ENCODE measurements at places on chromosomes 16 and 17.

- DNase-seq = no peak
These were observed 27.8 kb downstream of the ARHGAP27 start for GRCh38 chr17:45404870-45405249.

DNA sequence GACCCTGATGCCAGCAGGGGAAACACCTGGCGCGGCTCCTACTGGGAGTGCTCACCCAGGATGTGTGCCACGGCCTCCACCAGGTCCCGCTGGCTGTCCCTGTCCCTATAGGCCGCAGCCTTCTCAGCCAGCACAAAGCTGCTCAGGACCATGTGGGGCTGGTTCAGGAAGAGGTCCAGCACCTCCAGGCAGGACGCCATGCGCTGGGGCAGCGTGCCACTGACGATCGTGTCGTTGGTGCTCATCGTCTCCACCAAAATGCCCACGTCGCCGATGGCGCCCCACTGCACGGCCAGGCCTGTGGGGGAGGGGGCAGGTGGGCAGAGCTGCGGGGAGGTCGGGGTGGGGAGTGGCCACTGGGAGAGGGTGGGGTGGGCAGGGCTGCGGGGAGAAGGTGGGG lies 15.9 kb upstream of the DUS1L start:
- DNase-seq = no peak

GRCh38 chr17:41499714-41500113 lies 5.7 kb downstream of the KRT13 start:
- no peak for DNase-seq

DNA sequence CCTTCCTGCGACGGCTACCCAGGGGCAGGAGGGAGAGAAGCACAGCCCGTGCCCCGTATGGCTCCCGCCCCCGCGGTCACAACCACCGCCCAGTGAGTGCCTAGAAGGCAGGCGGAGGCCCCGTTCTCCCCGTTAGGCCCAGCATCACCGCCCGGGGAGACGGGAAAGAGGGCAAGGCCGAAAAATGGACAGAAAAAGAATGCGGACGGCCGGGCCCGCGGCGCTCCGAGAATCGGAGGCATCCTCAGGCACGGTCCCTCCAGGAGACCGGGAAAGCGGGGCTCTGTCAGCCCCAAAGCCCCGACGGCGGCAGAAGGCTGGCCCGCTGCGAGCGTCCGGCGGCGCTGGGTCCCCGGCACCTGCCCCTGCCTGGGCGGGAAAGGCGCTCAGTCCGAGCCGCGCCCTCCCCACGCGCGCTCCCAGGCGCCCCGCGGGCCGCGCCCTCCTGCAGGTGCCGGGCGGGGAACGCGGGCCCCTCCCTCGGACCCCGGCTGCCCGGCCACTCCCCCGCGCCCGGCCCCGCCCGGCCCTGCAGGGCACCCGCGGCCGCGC lies 407 bp downstream of the MCRIP1 start:
- no peak for DNase-seq

GRCh38 chr16:1108299-1109252 lies 12.5 kb upstream of the C1QTNF8 start:
- DNase-seq = no peak

GRCh38 chr16:29959293-29959692 lies 2.6 kb upstream of the TMEM219 start:
- no peak for DNase-seq

- DNase-seq = peak; percentile 41
These were observed 19.0 kb downstream of the CENPX start for GRCh38 chr17:82003411-82004381.

- no peak for DNase-seq
These were observed 8.4 kb downstream of the NDUFAB1 start for GRCh38 chr16:23587726-23588125.

DNA sequence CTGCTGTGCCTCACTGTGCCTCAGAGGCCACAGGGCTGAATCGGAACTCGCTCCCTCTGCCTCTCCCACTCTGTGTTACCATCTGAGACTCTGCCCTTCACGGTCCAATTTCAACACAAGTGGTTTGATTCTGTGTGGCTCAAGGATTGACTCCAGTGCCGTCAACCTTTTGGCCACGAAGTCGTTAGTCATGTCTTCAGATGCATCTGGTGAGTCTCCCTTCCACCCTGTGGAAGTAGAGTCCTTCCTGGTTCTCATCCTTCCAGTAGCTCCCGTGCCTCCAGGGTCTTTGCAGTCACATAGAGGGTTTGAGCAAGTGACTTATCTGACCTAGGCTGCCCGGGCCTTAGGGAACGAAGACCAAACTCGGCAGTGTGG lies 51.2 kb downstream of the PGS1 start:
- DNase-seq = no peak

- DNase-seq = no peak
These were observed 4.9 kb upstream of the RAB11FIP4 start for GRCh38 chr17:31386542-31387075.

GRCh38 chr17:76909971-76910760 lies 42.0 kb downstream of the MGAT5B start:
- DNase-seq = no peak

- DNase-seq = no peak
These were observed 10.3 kb downstream of the CNTNAP4 start for GRCh38 chr16:76287466-76287865.

DNA sequence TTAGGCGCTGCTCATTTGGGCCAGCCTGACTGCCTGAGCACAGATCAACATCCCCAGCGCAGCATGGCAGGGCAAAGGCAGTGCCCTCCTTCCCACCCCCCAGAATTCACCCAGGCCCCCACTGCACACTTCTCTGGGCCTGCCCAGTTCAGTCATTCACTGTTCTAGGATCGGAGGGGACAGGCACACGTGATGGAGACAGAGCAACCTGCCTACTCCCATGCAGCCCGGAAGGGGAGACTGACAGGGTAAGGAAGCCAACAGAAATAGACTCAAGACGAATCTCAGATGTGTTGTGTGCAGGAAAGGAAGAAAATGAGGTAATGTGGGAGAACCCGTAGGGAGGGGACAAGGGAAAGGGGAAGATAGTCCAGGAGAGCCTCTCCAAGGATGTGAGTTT lies 59.2 kb upstream of the LYRM9 start:
- DNase-seq = no peak

DNA sequence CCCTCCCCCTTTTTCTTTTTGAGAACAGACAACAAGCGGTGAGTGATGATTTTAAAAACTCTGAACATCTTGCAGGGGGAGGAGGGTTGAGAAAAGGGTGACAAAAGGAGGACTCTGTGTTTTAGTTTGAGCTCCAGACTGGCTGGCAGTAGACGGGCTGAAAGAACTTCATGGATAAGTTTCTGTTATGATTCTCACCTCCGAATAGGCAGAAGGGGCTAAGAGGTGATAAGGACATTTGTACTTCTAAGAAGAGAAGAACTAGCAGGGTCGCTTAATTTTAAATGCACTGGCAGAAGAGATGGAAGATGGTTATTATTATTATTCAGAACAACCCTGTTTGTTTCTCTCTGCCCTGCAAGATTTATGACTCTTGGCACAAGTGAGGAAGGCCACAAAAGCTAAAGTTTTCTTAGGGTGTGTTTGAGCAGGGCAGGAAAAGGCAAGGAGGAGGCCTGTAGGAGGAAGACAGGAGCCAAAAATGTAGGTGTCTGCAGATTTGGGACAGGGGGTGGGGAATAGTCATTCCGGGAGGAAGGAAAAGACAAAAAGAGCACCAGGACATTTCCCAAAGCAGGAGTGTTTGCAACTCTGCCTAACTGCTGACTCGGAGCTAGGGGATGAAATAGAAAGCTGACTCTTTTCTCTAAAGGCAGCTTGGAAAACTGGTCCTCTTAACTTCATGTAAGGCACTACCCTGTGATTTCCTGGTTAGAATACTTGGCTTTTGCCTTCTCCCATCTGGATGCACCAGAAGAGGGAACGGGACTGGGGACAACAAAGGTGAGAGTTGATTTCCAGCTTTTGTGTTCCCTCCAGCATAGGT lies 11.9 kb upstream of the HOXB2 start:
- no peak for DNase-seq

GRCh38 chr17:65567566-65567965 lies 6.1 kb upstream of the AXIN2 start:
- no peak for DNase-seq

DNA sequence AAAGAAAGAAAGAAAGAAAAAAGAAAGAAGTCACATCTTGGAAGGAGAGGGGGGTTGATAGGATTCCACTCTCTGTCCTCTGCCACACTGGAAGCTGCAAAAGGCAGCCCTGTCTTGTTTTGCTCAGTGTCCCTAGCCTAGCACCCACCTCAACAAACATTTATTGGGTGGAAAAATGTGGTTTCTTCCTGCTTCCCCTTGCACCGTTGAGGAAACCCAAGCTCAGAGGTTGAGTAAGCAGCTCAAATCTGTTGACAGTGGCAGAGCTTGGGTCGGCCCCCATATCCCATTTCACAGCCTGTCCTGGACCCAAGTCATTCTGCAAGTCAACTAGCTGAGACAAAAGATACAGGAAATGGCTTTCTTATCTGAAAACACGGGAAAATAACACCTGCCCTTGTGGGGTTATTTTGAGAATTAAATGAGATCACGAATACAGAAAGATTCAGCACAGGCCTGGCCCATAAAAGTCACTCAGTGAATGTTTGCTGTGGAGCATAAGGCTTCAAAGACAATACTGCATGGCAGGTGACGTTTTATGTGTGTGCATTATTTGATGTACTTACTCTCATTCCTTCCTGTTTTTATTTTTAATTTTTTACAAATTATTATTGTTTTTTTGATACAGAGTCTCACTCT lies 63.6 kb downstream of the SCNN1B start:
- no peak for DNase-seq

DNA sequence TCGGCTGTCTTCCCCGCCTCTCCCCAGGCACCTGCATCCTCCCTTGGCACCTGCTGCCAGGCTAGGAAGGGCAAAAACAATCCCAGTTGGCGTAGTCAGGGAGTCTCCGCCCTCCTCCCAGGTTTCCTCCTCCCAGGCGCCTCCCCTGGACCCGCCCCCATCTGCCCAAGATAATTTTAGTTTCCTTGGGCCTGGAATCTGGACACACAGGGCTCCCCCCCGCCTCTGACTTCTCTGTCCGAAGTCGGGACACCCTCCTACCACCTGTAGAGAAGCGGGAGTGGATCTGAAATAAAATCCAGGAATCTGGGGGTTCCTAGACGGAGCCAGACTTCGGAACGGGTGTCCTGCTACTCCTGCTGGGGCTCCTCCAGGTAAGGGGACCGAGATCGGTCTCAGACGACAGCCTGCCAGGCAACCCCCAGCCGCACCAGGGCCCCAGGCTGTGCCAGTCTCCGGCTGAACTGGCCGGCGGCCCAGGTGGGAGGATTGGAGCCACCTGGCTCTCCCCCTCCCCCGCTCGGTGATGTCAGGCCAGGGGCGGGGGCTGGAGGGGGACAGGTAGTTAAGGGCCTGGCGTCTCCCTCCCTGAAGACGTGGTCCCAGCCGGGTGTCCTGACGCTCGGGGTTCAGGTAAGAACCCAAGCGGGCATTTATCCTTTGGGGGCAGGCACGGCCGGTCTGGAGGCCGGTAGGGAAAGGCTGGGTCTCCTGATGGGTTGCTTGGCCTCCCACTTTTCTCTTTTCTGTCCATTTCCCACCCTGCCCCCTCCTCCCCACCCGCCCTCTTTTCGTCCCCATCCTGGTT lies at the start of gene GRB7:
Gene GRB7, plus strand, starts transcription at position 179 of the 808 bp plus-strand sequence. CDS start 4,364 bp downstream, outside the sequence.
- no peak for DNase-seq

- DNase-seq = no peak
These were observed 4.5 kb downstream of the ATMIN start for GRCh38 chr16:81040131-81040530.

DNA sequence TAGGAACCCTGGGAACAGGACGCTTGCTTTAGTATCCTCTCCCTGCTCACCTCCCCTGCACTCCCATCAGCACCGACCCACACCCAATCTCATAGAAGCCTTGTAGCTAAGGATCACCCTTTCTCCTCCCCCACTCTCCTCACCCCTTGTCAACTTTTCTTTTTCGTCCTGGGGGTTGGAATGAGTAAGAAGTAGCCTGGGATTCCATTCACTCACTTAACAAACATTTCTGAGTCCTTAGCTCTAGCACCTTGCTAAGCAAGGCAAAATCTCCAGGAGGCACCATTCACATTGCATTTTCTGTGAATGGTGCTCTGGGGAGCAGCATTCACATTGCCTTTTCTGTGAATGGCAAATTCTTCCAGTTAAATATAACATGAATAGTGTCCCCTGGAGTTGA lies 1.1 kb upstream of the PGAP3 start:
- DNase-seq = no peak

GRCh38 chr17:22374741-22375140 lies 682.4 kb downstream of the KCNJ18 start:
- no peak for DNase-seq

DNA sequence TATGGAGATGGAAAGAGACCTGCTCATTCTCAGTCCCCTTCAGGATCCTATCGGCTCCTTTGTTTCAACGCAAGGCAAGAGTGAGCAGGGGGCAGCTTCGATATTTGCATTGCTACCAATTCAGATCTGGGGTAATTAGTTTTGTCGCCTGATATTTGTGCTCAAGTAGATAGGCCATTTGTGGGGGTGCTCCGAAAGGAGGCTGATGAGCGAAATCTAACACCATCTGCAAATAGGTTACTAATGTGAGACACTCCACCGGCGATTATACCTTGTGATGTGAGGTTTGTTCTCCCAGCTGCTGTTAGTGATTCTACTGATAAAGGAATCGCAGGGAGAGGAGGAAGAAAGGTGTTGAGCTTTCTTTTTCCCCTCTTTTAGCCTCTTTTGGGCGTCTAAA lies 31.5 kb downstream of the WSCD1 start:
- DNase-seq = no peak

DNA sequence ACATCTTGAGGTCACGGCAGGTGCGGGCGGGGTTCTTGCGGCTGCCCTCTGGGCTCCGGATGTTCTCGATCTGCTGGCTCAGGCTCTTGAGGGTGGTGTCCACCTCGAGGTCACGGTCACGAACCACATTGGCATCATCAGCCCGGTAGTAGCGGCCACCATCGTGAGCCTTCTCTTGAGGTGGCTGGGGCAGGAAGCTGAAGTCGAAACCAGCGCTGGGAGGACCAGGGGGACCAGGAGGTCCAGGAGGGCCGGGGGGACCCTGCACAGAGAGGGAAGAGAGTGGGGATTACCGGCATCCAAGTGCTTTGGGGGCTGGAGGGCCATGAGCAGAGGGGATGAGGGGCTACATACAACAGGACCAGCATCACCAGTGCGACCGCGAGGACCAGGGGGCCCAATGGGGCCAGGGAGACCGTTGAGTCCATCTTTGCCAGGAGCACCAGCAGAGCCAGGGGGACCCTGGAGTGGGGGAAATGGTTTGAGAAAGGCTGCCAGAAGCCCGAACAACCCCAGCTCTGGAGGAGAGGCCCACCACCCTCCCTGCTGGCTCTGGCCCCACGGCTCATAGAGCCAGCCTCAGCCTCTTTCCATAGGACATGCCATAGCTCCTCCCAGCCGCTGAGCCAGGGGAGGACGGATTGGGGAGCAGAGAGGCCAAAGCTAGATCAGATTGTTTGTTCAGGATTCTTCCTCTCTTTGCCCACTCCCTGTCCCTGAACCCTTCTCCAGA lies 14.6 kb downstream of the COL1A1 start:
- DNase-seq = no peak

- no peak for DNase-seq
These were observed 42.6 kb downstream of the SPAG9 start for GRCh38 chr17:51078009-51078592.

DNA sequence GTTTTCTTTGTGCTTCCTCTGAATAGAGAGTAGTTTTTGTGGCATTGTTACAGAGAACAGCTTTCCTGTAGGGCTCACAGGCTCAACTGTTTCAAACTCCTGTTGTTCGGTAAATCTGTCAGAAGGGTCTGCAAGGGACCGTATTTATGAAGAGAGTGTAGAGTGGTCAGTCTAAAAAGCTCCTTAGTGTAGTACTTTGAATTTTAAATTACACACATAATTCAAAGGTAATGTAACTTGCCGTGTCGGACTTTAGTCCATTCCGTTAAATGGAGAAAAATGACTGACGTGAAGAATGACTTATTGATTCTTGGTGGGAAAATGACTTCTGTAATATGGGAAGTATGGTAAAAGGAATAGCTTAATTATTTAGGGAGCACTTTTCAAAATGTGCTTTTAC lies 190.9 kb downstream of the WWOX start:
- no peak for DNase-seq
